ENCODE measurements at places on chromosomes 3 and 15.

DNA sequence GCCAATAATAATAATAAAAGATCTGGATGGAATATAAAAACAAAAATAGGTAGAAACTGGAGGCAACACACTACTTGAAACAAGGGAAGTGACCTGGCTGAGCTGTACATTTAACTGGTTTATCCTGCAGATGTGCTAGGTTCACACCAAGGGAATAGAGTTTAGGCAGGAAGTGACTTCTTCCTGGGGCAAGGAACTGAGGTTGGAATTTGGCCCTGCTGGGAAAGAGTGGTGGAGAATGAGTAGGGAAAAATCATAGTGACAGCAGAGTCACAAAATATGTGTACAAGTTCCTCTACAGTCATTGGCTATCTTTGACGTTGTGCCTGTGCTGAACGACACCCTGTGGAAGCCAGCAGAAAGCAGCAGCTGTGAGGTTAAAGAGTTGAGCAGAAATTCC lies 44.1 kb downstream of the ARHGAP11B start:
- DNase-seq: no peak

- DNase-seq: no peak
Observed at GRCh38 chr3:8972639-8973038, 9.4 kb upstream of the RAD18 start.

GRCh38 chr3:39000008-39000450 lies 51.7 kb downstream of the SCN11A start:
- DNase-seq: no peak

- DNase-seq: no peak
Observed at GRCh38 chr3:122343654-122344053, 18.6 kb downstream of the CSTA start.

DNA sequence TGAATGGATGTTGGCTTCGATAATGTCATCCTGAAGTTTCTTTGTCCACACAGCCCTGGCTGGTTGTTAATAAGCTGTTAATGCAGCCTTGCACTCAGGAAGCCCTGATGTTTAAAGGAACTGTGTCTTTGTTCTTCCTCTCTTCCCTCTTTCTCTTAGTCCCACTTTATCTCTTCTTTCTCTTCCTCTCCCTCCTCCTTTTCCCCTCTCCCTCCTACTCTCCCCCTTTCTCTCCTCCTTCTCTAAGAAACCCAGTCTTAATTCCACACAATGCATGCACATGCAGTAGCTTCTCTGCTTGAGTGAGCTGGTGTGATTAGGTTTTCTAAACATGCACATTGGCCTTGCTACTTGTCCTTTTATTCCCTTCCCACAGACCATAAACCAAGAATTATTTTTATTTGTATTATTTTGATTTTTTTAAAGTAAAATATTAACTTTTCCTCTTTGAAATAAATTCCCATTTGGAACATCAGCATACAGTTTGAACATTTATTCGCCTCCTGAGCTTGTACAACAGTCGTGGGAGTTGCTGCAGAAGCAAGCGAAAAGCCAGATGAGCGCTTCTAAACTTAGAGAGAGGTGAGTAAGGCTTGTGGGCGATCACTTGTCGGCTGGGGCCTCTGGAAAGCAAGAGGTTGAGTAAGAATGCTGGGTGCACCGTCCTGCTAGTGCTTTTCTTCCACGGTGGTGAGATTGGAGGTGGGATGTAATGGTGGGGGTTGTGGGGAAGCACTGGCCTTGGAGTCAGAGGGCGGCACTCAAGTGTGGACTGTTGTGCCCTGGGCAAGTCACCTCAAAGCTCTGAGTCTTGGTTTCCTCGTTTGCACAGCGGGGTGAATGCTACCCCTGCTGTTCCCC lies 7.2 kb downstream of the GHRL start:
- DNase-seq: no peak

DNA sequence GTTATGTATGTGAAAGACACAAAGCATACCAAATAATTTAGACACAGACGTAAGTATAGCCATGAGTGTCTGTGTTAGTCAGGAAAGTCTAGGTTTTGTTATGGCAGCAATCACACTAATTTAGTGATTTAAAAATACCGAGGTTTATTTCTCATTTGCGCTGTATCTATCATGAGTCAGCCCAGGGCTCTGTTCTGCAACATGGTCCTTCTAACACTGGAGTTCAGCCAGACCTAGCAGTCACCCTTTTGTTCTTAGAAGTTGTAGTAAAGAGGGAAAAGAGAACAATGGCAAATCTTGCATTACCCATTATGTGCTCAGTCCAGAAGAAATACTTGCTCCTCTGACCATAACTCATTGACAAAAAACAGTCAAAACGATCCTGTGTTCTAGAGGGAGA lies 311.5 kb downstream of the NLGN1 start:
- no peak for DNase-seq

- no peak for DNase-seq
Observed at GRCh38 chr3:21446945-21447475, 304.0 kb downstream of the ZNF385D start.

DNA sequence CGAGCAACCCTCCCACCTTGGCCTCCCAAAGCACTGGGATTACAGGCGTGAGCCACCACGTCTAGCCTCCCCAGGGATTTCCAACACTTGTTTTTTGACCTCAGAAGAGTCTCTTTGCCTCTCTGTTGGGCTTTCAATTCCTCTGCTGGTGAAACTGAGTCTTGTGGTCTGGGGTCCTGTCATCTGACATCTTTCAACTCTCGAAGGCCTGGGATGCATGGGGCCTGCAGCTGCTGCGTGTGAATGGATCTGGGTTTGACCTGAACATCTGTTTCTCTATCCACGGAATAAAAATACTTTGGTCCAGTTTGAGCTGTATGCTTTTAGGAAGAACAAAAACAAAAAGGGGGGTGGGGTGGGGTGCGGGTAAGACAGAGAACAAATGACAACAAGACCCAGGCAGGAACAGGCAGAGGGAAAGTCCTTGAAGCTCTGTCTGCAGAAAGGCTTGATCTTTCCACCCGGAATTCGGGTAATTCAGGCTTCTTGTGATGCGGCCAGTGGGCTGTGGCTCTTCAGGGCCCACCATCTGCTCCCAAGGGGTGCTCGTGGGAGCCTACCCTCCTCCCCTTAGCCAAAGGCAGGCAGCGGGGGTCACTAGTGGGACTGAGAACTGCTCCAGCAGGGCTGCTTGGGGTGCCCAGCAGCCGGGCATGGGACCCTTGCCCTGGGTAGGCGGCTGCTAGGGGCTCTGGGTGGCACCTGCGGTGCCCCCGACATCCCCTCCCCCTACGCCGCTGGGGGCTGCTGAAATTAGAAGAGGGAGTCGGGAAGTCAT lies 71.5 kb downstream of the SLC12A8 start:
- no peak for DNase-seq

DNA sequence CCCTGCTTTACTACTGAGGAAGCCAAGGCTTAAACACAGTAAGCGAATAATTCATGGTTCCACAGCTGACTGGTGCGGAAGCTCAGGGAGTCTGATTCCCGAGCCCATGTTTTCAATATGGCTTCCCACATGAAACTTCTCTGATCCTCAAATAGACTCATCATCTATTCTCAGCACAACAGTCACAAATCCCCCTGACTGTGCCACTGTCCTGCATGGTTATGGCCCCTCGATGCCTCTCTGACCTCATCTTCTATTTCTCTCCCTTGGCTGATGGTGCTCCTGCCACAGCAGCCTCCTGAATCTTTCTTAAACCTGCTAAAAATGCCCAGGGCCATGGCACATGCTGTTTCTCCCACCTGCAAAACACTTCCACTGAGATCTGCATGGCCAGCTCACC lies 43.2 kb downstream of the SRGAP3 start:
- no peak for DNase-seq

DNA sequence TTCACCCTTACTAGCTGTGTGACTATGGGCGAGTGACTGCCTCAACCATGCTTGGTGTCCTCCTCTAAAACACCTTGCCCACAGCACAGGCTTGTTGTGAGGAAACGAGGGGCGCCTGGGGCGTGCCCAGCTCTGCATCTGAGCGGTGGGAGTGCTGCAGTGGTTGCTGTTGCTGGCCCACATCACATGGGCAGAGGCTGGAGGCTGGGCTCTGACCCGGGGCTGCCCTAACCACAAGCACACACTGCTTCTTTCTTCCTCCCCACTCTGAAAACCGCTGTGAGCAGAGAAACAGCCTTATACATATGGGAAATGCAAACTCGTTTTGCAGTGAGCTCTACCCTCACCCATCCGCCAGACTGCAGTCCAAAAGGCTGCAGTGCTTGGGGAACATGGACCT lies 74.8 kb upstream of the RPL32 start:
- DNase-seq: no peak

- no peak for DNase-seq
Observed at GRCh38 chr15:69000091-69000490, 14.4 kb upstream of the NOX5 start.

DNA sequence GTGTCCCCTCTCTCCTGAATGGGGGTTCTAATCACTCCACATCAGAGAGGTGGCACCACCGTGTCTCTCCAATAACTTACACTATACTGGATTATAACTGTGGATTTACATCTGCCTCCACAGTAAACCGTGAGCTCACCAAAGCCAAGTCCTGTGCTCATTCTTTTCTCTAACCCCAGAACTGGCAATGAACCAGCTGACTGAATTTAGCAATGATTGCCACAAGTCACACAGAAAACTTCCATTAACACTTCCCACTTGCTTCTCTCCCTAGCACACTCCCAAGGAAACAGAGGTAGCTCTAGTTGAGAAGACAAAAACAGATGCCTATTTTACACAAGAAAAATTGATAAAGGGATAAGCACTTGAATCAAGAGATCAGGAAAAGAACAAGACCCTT lies 361.3 kb downstream of the ULK4 start:
- DNase-seq: no peak

GRCh38 chr3:18258492-18258891 lies 166.6 kb downstream of the SATB1 start:
- DNase-seq: no peak

DNA sequence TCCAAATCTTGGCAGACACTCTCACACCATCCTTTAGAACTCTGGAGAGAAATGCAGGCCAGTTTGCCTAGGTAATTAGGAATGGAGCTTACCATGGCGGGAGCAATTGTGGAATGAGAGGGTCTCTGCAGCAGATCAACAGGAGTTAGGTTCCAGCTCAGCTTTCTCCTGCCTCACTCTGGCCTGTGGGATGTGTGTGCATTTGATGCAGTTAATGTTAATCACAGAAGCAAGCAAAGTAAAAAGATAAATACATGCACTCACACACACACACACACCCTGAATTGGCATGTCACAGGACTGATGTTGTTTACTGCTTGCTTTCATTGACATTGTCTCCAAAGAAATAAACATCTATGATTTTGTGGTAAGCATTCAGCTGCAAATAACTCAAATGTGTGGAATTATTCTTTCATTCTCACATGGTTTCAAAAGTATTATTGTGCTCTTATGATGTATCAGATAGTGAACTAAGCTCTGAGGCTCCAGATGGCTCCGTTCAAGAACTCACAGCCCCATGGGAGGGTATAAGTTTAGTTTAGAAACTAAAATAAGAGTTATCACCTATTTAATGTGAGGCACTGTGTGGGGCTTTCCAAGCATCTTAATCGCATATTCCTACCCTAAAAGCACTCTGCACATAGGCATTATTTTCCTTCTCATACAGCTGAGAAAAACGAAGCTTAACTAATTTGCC lies 31.3 kb upstream of the BFSP2 start:
- no peak for DNase-seq

GRCh38 chr15:52005748-52006701 lies 13.0 kb upstream of the MAPK6 start:
- DNase-seq: no peak

DNA sequence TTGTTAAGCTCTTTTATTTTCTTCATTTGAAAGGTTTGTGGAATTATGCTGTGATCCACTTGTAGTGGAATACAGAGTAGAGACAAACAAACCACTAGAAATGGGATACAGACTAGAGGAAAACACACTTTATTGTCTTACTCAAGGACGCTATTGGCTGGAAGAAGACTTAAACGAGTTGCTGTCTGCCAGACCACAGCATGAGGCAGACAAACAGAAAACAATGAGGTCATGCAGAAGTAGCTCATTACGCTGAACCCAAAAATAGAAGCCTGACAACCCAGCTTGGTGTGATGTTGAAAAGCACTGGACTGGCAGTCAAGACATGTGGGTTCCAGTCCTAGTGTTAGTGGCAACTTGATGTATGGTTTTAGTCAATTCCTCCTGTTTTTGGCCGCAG lies 62.4 kb upstream of the P3H2 start:
- no peak for DNase-seq

GRCh38 chr3:127486321-127486944 lies 104.1 kb downstream of the TPRA1 start:
- DNase-seq: no peak

Data from activated CD4-positive, alpha-beta T cell treated with anti-CD3 and anti-CD28 coated beads, Interleukin-2, amount 50 U/mL, for 24 hours (primary cell).